Activated naive CD8-positive, alpha-beta T cell treated with anti-CD3 and anti-CD28 coated beads for 36 hours (primary cell): ENCODE measurements at places on chromosomes 5 and 9. TPM values are rescaled to one million over a fixed set of nuclear protein-coding genes. Genes with fewer than 3 reads are reported as not detected.

Gene CDH9
- total RNA-seq: not detected

Gene FOXD4L6
- total RNA-seq: not detected

Gene ZFP37
- total RNA-seq: 1.7 TPM

Gene BRINP1
- total RNA-seq: not detected

Gene SLC36A2
- not detected for total RNA-seq

Gene AHRR
- 26.6 TPM for total RNA-seq

Gene IFNB1
- total RNA-seq: 1.2 TPM

Gene PCDHGA5
- total RNA-seq: not detected

Gene PCDHB12
- total RNA-seq: not detected

Gene ALDH1A1
- not detected for total RNA-seq

Gene LHX6
- 0.16 TPM for total RNA-seq

Gene PELO
- total RNA-seq: 24.8 TPM

Gene LHX2
- not detected for total RNA-seq

GRCh38 chr5:35990520-35990919 is 670 bp downstream of the UGT3A1 start:
- DNase-seq: no peak

- no peak for DNase-seq
Observed at GRCh38 chr9:137354153-137354844, 52.2 kb upstream of the NRARP start.

DNA sequence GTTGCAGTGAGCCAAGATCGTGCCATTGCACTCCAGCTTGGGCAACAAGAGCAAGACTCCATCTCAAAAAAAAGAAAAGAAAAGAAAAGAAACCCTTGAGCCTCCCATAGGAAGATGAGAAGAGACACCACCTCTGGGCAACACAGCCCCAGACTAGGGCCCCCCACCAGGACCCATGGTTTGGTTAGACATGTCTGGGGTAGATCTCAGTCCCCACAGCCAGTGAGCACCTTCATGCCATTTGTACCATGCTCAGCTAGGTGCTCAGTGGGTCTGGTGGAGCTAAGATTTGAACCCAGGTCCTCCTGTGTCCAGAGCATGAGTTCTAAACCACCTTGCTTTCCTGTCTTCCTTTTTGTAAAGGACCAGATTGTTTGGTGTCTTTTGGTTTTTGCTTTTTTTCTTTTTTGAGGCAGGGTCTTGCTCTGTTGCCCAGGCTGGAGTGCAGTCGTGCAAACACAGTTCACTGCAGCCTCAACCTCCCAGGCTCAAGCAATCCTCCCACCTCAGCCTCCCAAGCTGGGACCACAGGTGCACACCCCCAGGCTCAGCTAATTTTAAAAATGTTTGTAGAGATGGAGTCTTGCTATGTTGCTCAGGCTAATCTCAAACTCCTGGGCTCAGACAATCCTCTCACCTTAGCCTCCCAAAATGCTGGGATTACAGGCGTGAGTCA is 11.7 kb downstream of the OLFML2A start:
- DNase-seq: no peak

GRCh38 chr5:111865356-111865755 is 108.4 kb upstream of the NREP start:
- DNase-seq: no peak

DNA sequence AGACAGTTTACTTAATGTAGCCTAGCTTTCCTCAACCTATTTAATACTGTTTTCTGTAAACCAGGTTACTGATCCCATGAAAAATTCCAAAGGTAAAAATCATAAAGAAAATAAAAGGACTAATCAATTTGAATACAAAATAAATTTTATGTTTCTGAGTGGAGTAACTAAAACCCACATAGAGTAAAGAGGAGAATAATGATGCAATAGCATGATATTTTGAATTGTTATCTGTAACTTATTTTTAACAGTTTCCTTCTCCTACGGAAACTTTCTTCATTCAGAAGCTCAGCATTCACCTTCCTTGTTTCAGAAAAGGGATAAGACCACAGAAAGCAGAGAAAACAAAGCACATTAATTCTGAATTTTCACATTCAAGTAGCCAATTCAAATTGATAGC is 320.6 kb upstream of the NUDT12 start:
- DNase-seq: no peak

DNA sequence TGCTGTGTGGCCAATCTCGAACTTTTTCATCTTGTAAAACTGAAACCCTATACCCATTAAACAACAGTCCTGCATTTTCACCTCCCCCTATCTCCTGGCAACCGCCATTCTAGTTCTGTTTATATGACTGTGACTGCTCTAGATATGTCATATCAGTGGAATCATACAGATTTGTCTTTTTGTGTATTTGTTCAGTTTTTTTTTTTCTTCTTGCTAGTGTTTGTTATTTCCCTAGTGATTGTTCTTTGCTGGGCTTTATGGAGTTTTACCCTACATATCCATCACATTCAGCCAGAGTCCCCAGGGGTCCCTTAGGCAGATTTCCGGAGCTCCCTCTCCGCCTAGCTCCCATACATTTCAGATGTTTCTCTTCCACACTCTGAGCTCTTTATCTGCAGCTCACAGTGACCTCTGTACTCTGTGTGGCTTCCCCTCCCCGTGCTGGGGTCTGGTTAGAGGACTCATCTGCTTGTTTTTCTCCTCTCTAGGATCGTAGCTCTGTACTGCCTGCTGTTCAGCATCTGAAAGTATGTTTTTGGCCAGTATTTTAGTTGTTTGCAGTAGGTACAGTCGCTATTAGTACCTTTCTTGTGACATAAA is 25.1 kb upstream of the CARTPT start:
- DNase-seq: no peak

- DNase-seq: no peak
Observed at GRCh38 chr9:34363619-34364351, 12.9 kb downstream of the MYORG start.

GRCh38 chr5:96703995-96704394 is 41.8 kb downstream of the CAST start:
- DNase-seq: no peak

DNA sequence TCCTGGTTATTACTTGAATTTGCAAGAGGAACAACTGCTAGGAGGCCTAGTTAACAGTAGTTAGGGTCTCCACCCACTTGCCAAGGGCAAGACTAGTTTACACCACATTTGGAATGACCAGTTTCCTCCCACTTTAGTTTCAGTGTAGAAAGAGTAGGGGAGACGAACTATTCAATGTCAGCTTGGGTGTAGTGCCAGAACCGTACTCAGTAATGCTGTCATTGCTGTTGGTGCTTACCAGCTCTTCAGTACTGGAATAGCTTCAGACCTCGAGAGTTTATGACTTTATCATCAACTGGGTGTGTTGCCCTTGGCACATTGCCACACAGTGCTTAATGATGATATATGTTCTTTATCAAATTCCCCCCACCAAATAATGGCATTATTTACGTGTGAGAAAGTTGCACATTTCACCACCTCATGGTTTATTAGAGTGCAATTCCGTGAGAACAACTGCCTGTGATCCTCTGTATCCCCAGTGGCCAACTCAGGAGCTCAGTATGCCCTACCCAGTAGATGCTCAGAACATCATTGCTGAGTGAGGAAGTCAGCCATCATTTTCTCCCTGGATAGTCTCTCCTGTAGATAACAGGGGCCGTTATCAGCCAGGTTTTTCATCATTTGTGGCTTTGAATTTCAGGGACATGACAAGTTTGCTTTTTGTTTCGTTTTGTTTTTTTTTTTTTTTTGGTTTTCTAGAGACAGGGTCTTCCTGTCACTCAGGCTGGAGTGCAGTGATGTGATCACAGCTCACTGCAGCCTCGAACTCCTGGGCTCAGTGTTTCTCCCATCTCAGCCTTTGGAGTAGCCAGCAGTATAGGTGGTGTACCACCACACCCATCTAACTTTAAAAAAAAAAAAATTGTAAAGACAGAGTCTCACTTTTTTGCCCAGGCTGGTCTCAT is 67.3 kb downstream of the DOCK8 start:
- DNase-seq: peak; percentile 12

- no peak for DNase-seq
Observed at GRCh38 chr5:34842554-34842953, 3.6 kb downstream of the TTC23L start.

DNA sequence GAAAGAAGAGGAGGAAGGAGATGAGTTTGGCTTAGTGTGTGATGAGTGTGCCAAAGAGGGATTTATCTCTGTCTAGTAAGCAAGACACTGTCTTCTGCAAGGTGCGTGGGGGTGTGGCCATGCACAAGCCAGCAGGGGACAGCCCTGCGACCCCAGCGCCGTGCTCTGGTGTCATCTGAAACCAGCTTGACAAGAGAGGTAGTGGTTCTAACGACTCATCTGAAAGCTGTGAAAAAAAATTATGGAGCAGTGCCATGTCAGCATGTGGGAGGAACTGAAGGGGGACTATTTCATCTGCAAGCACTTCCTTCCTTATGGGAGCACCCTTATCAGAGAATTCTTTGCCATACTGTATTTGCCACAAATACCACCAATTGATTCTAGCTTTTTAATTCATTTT is 398.6 kb downstream of the PSAT1 start:
- no peak for DNase-seq

DNA sequence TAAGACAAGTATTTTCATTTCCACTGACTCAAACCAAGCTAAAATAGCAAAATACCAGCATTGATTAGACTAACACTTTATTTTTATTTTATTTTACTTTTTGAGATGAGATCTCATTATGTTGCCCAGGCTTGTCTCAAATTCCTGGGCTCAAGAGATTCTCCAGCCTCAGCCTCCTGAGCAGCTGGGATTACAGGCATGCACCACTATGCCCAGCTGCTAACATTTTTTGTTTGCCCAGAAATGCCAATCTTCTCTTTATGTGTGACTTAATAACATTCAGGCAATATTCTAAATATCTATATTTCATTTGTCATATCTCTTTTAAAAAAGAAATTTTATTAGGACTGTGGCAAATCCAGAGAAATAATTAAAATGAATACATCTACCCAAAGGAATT is 55.0 kb downstream of the OXCT1 start:
- no peak for DNase-seq

DNA sequence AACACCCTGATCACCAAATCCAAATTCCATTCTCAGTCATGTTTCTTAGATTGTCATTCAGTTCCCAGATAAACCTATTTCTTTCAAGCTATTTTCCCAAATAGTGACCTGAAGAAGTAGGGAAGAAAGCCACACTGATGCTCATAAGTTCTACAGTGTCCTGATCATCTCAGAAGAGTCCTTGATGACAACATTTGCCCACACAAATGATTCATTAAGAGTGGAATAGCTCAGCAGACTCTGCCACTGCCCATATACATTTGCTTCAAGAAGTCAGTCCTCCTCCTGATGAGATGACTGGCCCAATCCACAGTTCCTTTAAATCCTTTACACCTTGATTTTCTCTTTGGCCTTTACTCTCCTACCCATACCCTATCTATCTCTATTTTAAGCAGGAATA is 283.7 kb upstream of the NR4A3 start:
- DNase-seq: no peak

DNA sequence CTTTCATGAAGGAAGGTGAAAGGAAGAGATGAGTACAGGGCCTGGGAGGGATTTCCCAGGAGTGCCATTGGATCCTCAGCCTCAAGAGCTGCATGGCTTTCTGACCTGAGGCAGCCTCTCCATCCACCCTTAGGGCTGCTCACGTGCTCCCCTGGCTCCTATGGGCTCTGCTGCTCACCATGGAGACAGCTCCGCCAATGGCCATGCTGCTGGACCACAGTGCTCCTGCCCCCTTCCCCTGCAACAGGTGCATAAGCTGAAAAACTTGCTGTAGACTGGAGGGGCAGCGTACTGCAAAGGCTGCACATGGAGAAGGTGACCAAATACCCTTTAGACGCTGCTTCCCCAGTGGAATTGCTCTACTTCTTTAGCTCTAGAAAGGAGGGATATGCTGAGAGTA is 112.7 kb upstream of the PANK3 start:
- no peak for DNase-seq

DNA sequence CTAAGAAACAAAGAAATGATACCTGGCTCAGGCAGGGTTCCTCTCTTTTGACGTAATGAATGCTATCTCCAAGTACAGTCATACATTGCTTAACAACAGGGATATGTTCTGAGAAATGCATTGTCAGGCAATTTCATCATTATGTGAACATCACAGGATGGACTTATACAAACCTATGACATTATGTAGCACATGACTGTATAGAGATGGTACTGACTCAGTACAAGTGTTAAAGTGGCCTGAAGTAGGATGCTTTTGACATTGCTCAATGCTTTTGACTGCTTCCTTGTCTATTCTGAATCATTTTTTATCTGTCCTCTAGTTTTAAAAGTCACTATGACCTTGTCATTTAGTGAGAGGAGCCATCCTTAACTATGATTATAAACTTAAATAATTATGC is 147.6 kb downstream of the NR2F1-AS1 start:
- DNase-seq: no peak

DNA sequence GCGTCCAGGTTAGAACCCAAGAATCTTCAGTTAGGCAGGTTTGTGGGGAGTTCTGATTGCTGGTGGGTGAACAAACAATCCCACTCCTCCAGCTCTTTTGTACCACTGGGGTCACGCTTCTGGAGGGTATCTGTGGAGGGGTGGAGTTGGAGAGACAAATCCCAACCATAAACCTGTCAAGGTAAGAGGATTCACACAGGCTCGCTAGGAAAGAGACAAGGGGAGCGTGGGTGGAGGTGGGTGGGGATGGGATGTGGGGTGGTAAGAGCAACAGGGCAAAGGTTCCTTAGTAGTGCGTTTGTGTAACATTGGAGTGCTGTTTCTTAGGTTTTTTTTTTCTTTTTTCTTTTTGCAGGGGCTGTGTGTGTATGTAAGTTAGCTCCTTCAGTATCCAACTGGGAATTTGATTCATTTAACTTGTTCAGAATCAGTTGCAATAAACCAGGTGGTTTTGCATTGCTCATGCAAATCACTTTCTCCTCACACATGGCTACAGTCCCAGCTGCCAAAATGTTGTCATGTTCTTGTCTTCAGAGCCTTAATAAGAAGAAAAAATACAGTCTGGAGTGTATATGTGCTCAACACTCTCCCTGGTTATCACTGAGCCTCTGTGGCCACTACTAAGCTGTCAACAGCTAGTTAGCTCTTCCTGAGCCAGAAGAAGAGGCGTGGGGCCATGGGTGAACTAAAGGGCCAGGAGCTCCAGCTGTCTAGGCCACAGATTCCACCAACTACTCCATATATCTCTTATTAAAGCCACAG is 164.0 kb upstream of the RAD23B start:
- no peak for DNase-seq

- no peak for DNase-seq
Observed at GRCh38 chr9:135567311-135567710, 5.8 kb downstream of the PAEP start.

DNA sequence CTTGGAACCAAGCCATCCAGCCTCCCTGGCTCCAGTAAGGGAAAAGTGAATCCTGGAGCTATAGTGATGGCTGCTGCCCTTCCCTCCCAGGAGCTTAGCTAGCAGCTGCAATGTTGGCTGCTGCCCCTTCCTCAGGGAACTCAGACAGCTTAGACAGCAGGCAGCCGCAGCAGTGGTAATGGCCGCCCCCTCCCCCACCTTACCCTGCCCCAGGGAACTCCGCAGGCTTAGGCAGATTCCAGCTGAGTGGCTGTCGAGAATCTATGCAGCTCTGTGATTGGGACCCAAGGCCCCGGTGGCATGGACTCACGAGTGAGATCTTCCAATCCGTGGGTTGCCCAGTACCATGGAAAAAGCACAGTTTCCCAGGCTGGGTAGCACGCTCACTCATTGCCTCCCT is 378.6 kb downstream of the NNT start:
- DNase-seq: no peak
